Lower leg skin (tissue), 4 donors: ENCODE measurements at places on chromosomes 11 and 22. TPM values are rescaled to one million over a fixed set of nuclear protein-coding genes. Genes with fewer than 3 reads are reported as not detected.

GRCh38 chr11:94539420-94539819 is 4.3 kb upstream of the FUT4 start:
- no peak for DNase-seq

DNA sequence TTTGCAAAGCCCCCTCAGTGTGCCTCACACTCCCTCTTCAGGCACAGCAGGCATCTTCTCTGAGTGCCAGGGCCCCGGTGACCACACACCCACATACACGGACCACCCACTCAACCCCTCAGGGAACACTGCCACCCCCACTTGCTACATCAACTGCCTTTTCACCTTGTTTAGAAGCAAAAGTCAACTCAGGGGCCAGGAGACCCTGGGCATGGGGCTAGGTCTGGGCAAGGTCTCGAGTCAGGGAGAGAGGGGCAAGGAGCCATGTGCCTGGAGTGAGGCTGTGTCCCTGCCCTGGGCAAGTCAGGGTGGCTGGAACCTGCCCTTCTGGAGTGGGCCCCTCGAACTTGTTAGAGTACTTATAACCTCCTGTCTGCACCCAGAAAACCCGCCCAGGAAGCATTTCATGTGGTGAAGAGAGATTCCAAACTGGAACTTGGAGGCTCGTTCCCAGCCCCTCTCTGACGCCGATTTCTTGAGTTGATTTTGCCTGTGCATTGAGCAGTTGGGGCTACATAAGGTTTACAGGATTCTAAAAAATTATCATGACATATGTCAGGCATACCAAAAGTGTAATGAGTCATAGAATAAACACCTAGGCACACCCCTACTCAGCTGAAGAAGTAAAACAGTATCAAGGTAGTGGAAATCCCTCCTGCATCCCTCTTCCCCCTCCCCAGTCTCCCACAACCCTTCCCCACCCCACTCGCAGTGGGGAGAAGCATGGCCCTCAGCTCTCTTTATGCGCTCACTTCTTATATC is 74.3 kb downstream of the MYEOV start:
- DNase-seq: peak; percentile 10

GRCh38 chr11:84522331-84522730 is 1104.8 kb downstream of the DLG2 start:
- no peak for DNase-seq

Gene TRIM48
- total RNA-seq: not detected

- DNase-seq: no peak
These were observed 46.5 kb downstream of the TMEM123 start for GRCh38 chr11:102406099-102406498.

Gene GAB4
- 0.61 TPM for total RNA-seq

Gene HNRNPUL2
- total RNA-seq: 30.8 TPM

GRCh38 chr11:99275521-99275920 is 254.8 kb downstream of the CNTN5 start:
- DNase-seq: no peak

GRCh38 chr11:119584193-119585042 is 144.6 kb downstream of the NECTIN1 start:
- DNase-seq: peak; percentile 88

Gene LRRC74B
- total RNA-seq: not detected

- DNase-seq: no peak
These were observed 17.2 kb upstream of the ZFTA start for GRCh38 chr11:63785823-63786222.

DNA sequence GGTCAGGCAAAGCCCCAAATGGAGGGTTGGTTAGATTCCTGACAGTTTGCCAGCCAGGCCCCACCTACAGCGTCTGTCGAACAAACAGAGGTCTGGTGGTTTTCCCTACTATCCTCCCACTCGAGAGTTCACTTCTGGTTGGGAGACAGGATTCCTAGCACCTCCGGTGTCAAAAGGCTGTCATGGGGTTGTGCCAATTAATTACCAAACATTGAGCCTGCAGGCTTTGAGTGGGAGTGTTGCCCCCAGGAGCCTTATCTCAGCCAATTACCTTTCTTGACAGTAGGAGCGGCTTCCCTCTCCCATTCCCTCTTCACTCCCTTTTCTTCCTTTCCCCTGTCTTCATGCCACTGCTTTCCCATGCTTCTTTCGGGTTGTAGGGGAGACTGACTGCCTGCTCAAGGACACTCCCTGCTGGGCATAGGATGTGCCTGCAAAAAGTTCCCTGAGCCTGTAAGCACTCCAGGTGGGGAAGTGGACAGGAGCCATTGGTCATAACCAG is 4.7 kb upstream of the TTC36 start:
- no peak for DNase-seq

DNA sequence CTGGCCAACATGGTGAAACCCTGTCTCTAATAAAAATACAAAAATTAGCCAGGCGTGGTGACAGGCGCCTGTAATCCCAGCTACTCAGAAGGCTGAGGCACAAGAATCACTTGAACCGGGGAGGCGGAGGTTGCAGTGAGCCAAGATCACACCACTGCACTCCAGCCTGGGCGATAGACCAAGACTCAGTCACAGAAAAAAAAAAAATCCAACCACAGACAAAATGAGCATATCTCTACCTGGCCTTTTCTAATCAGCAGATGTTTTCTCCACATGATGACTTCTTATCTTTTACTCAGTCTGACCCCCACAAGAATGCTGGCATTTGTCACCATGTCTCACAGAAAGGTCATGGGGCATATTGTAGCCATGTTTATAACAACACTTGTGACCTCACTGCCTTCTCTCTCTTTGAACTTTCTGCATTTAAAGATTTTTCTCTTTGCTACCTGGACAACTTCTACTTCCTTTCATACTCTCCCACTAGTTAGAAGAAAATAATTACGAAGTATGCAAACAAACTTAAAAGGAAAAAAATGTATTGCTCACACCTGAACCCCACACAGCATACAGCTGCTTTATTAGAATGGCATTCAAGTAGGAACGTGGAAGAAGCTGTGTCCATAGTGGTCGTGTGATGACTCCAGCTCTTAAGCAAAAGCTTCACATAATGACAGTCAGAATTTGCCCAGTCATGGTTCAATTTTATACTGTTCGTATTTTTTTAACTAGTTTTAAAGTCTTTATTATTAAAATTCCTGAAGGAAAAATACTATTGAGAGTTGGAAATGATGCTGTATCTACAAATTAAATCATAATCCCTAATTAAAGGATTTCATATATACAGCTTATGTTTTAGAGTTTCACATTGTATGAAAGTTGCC is 65.4 kb downstream of the ZC3H12C start:
- no peak for DNase-seq

DNA sequence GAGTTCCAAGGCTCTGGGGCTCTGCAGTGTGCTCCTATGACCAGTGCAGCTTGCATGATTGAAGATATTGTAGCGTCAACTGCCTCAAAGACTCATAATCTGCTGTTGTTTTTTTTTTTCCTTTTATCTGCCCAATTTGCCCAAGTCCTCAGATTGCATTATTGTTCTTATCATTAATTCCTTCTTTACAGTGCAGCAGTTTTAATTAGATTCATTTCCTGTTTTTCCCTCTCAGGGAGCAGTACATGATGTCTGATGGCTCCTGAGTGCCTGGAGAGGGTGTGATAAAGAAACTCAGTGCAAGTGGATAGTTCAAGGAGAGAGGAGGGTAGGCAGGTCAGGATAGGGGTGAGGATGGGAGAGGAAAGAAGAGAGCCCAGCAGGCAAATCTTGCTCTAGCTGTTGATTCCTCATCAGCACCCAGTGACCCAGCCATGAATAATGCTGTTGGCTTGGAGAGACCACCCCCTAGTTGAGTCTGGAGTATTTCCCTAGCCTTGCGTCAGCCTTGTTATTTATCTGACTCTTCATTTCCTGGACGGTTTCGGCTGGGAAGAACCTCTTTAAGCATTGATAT is 219.6 kb upstream of the SESN3 start:
- no peak for DNase-seq

GRCh38 chr11:2378527-2379210 is 1.6 kb downstream of the CD81 start:
- no peak for DNase-seq
